Fibroblast of mammary gland (primary cell): ENCODE measurements at places on chromosomes 12 and 14.
A peak's percentile ranks its signal among the peaks of the same experiment; 100 is the strongest.

DNA sequence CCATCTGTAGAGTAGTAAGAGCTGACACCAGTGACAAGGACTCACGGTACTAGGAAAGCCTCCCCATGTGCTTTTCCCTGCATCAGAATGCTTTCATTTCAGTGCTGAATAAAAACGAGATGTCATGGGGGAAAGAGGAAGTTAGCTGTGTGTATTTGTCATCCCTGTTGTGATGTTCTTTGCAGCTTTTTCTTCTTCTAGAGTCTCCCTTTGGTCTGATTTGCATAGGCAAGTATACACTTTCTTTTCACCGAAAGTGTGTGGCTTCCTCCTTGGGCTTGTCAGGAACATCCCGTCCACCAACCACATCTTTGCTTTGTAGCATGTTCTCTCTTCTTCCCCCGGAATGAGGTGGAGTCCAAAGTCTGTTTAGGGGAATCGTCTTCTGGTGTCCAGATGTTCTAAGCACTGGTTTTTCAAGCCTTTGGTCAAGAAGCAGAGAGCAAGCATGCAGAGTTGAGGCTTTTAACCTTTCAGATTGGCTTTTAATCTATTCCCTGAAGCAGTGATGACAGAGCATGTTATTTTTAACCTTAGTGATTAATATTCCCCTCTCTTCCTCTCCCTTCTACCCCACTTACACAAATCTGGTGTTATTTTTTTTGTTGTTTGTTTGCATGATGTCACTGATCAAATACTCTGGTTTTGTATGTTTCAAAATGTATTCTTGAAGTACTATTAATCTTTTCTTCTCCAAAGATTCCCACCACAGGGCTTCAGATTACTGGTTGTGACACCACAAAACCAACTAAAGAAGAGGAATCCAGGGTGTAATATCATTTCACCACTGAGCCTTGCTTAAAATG, 163.4 kb downstream of the SAMD4A start:
- peak; percentile 98 for DNase-seq

GRCh38 chr12:5318874-5319273, 113.0 kb upstream of the NTF3 start:
- DNase-seq = no peak

DNA sequence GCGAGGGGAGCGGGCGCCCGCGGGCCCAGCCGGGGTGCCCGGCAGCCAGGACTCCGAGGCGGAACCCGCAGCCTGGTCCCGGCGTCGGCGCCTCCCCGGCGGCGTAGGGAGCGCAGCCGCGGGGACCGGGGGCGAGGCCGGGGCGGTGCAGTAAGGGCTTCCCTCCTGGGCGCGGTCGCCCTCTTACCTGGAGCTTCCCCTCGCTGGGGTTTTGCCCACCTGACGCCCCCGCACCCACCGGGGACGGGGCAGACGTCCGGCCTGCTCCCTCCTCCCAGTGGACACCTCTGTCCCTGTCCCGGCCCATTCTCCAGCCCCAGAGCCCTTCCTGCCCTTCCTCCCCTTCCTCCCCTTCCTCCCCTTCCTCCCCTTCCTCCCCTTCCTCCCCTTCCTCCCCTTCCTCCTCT, 413 bp upstream of the TUBA1C start:
- DNase-seq = no peak

- DNase-seq = peak; percentile 30
Measured at GRCh38 chr12:125402874-125403789, 337.9 kb downstream of the AACS start.

DNA sequence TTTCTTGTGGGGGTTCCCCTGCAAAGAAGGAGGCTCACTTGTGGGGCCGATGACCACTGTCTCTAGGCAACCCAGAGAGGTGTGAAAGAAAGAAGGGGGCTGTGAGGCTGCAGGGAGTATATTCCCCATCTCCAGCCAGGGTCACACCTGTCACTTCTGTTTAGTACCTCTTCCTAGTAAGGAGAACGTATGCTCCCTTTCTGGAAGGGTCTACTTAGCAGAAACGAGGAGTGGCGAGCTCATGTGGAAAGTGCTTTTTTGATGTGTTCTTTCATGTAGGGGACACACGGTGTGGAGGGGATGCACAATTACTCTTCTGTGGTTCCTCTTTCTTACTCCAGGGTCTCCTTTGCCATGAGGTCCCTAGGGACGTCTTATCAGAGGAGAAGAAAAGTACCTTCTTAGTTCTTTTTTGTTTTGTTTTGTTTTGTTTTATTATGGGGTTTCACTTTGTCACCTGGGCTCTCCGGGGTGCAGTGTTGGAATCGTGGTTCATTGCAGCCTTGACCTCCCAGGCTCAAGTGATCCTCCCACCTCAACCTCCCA, 58.3 kb downstream of the PRKCH start:
- no peak for DNase-seq

DNA sequence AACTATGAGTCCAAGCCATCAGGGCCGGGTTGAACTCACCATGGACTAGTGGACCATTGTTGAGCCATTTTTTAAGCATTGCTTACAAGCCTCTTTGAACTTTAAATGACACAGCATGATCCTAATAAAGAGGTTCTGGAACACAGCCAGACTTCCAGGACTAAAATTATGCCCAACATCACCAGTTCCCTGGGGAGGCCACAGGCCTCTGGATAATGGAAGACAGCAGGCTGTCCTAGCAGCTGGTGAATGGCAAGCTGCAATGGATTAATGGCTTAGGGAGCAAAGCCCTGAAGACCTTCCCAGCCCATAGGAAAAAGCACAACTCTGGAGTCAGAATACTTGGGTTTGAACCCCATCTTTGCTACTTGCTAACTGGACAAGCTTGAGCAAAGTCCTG, 71.3 kb downstream of the FLRT2 start:
- DNase-seq = peak; percentile 34

DNA sequence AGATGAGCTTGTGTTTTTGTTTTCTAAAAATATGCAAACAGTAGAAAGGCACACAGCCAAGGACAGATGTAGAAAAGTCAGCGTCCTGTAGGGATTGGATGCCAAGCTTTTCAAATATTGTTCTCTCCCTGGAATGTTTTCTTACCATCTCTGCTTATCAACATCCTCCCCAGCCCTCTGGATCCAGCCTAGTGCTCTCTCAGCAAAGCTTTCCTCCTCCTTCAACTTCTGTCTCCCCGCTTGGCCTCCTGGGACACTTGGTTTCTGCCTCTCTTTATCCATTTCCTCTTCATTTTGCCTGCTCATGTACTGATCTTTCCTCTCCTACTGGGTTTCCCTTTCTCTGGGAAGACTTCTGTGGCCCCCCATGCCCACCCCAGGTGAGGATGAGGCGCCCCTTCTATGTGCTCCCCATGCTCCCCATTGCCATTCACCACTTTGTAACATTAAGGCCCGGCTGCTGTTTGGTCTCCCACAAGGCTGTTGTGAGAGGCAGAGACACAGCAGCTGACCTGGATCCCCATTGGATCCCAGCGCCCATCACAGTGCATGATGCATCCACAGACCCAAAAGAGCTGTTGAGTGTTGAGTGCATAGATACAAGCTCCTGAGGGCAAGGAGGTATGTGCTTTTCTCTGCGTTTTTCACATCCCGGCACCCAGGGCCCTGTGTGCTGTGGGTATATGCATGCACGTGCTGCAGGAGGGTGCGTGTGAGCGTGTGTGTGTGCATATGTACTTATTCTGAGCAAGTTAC, 38.2 kb downstream of the EVL start:
- DNase-seq = peak; percentile 51

GRCh38 chr12:91331371-91331770, 148.8 kb upstream of the DCN start:
- DNase-seq = peak; percentile 30

DNA sequence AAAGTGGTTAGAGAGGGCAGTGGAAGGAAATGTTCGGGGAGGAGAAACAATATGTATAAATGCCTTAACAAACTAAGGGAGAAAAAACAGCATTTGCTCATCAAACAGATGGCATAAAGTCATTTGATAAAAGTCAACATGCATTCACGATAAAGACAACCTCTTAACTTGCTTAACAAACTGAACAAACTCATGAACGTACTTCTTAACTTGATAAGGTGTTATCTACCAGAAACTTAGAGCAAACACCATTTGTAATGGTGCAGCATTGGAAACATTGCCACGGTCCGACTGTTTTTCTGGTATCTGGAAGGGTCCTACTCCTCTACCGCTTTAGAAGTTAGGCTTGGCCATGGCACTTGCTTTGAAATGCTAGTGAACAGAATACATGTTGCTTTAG, 4.2 kb upstream of the RPS6KL1 start:
- no peak for DNase-seq

- DNase-seq = no peak
Measured at GRCh38 chr14:70021548-70022220, 142.5 kb downstream of the SMOC1 start.

DNA sequence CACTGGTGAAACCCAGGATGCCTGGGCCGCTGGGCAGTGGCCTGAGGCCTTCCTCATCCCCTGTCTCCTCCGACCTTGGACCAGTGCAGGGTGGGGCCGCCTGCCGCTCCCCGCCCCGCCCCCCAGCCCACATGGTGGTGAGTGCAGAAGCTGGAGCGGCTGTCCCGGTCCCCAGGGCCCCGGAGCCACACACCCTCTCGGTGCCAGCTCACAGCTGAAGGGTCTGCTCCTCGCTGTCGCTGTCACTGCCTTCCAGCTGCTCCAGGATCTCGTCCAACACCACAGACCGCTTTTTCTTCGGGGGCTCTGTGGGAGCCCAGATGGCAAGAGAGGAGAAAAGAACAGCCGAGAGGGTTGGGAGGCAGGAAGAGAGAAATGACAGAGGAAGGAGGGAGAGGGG, 143.1 kb downstream of the RBM19 start:
- no peak for DNase-seq

DNA sequence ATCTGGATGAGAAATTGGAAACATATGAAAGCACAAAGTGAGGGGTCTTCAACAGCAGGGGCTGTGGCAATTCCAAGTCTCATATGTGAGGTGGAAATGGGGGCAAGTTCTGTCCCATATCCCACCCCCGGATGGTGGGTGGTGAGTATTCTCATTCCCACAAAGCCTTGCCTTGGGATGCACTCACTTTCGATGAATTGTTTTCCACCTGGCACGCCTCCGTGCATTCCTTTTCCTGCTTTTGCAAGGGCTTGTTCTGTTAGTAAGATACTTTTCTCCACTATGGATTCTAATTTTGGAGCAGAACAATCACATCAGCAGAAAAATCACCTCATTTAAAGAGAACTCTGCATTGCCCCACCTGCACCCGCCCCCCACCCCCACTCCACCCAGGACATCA, 3.1 kb downstream of the LACRT start:
- DNase-seq = no peak

DNA sequence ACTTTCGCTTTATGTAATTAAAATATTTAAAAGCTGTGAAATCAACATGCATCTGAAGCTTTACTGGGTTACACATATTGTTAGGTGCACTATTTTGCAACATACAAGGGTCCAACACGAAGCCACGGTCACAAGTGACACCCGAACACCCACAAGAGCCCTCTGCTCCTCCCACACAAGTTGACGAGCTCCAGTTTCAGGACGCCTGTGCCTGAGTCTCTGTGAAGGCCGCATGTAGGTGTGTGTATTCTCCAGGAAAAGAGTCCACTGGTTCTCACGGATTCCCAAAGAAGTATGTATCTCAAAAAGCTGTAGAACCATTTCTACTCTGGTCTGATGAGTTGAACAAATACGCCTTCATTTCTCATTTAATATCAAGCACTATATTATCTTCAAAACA, 12.0 kb downstream of the SLC15A4 start:
- DNase-seq = no peak

DNA sequence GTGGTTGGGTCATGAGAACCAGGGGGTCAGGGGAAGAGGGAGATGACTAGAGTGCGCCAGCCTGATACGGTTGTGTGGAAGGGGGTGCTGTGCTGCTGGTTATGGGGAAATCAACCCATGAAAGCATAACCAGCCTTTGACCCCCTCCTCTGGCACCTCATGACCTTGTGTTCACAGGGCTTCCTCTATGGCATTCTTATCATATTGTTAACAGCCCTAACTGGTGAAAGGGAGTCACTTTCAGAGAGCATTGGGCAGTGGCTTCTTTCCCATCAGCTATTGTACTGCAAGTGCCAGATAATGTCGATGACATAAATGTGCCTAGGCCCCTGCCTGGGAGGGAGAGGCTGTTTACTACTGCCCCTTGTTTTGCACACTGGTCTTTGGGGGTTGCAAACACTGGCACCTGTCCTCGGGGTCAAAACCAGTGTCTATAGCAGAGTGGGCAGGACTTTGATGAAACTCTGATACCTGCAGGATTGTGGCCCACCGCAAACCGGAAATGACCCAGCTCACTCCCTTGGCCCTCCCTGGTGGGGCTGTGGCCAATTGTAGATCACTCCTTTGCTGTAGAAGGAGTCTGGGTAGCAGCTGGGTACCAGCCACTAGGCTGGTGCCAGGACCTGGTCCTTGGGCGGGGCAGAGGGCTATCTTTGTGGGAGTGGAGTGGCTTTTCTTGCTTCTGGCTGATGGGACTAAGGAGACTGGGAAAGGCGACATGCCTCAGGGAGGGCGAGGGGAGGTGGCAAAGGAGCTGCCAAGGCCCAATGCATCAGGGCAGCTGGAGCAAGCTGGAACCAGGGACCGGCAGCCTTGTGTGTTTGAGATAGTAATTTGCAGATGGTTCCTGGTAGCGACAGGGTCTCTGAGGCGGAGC, 634 bp upstream of the TMEM63C start:
- DNase-seq = no peak

- no peak for DNase-seq
Measured at GRCh38 chr12:109730306-109731145, 16.9 kb downstream of the FAM222A start.

GRCh38 chr14:97456958-97457357, 659.8 kb downstream of the VRK1 start:
- DNase-seq = no peak

DNA sequence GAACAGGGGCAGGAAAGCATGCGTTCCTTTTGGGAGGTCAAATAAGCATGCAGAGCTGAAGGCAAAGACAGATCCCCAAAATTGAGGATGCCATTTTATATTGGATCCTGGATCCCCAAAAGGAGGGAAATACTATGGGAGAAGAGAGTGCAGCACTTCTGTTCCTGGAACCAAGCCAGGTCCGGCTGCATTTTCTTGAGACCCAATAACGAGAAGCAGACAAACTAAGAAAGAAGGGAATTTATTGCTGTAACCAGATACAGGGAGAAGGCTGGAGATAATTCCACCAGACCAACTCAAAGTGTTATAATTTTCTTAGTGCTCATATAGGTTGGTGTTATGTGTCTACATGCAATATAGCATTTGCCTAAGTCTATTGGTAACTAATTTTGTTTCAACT, 60.8 kb downstream of the PDE6H start:
- no peak for DNase-seq

DNA sequence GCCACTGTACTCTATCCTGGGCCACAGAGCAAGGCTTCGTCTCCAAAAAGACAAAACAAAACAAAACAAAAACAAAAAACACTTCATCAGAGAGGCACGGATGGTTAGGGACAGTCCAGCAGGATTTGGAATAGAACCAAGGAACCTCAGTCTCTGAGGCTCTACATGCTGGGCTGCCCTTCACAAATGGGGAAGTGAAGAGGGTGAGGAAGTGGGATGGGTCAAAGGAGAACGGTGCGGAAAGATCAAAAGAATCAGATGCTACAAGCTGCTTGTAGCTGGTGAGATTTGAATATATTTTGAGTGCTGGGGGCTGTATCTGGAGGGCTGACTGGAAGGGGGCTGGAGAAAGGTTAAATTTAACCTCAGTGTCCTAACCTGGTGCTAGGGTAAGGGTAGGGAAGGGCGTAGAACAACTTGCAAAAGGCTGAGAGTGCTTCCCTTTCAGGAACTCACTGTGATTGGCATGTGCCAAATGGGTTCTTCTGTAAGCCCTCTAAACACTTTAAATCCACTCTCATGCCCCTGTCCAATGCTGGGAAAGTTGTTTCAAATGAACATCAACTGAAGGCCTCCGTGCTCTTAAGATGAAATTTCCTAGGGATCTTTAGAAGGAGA, 4.6 kb downstream of the FOXJ2 start:
- no peak for DNase-seq

- peak; percentile 100 for DNase-seq
Measured at GRCh38 chr12:54324617-54325441, at the start of gene COPZ1. COPZ1 (plus strand) TSS chr12:54325131; CDS start chr12:54325164, 33 bp downstream.
